Ascending aorta (tissue), 2 donors: ENCODE measurements at places on chromosomes 5 and 9. TPM values are rescaled to one million over a fixed set of nuclear protein-coding genes. Genes with fewer than 3 reads are reported as not detected.

PTGER4 gene
- total RNA-seq: 48.3 TPM

GRCh38 chr5:112640546-112640945 lies 97.1 kb upstream of the APC start:
- DNase-seq: no peak

F12 gene
- not detected for total RNA-seq

DNA sequence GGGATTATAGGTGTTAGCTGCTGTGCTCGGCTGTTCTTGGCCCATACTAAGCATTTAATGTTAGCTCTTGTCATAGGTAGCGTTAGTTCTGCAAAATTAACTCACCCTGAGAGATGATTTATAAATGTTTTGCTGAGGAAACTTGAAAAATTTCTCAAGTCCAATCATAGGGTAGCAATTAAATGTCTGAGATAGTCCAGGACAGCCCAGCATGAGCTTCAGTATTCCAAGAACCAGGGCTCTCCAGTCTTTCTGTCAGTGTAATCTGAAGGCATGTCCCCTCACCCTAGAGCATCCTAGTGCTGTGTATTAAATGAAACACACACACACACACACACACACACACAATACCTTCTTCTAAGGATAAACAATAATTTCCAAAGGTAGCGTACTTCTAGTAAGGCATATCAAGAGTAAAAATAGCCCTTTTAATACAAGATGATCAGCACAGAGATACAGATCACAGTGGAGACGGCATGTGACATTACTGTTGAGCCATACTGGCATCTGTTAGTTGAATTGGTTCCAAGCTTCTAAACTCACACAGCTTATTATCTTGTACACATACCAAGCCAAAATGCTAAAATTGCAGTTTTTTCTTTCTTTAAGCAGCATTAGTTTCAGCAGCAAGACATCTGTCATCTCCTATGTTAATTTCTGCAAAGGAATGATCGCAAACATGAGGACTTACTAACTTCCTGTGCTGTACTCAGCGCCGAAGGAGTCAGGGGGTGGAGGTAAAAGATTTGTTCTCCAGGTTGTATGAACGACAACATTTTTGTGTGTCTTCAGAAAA lies 46.3 kb upstream of the JMY start:
- DNase-seq: no peak

GRCh38 chr5:134248256-134248655 lies 22.4 kb upstream of the PPP2CA start:
- no peak for DNase-seq
